ENCODE measurements at places on chromosomes 7 and 10.
A peak's percentile ranks its signal among the peaks of the same experiment; 100 is the strongest.

DNA sequence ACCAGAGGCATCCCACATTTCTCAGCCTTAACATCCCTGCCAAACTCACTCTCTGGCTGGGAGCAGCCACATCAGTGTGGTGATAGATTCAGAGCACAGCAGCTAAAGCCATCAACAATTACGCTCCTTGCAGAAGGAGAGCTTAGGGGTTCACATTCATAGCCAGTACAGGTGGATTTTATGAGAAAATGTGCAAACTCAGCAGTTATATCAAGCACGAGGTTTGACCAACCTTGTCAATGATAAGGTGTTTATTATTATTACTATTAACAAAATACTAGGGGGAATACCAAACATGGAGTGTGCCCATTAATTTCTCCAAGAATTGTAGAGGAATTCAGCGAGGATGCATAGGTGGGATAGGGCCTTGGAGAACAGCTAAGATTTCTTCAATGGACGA, 362.3 kb downstream of the WDR11 start:
- DNase-seq: no peak

DNA sequence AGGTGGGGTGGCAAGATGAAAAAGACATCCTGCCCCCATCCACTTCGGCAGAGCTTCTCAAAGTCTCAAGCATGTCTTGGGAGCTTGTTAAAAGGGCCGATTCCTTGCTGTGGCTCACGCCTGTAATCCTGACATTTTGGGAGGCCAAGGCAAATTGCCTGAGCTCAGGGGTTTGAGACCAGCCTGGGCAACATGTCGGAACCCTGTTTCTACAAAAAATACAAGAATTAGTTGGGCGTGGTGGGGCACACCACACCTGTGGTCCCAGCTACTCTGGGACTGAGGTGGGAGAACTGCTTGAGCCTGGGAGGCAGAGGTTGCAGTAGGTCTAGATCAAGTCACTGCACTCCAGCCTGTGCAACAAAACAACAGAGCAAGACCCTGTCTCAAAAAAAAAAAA, 14.5 kb downstream of the TRIM8 start:
- DNase-seq: no peak

DNA sequence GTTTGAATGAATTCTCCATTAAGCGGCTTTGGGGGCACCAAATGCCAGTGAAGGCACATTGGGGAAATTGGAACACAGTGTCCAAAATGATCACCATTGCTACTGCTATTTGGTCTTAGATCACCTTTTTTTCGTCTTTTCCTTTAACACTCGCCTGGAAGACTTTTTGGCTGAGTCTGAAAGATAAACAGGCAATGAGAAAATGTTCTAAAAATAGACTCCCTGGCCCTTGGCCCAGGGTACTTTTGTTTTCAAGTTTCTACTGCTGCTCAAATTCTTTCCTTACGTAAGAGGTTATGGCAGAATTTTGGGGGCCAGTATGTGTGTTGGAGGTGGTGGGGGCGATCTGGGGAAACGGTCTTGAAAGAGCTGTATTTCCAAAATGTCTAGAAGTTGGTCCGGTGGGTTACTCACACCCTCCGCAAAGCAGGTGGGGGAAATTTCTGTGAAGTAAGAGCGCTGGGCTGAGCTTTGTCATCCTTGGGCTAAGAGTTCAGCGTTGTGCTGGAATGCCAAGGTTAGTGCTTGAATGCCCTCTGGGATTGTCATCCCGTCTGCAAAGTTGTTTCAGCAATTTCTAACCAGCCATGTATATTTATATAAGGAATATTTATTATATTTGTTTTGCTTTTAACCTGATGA, 1.3 kb upstream of the ITPRIP start:
- DNase-seq: peak; percentile 72

DNA sequence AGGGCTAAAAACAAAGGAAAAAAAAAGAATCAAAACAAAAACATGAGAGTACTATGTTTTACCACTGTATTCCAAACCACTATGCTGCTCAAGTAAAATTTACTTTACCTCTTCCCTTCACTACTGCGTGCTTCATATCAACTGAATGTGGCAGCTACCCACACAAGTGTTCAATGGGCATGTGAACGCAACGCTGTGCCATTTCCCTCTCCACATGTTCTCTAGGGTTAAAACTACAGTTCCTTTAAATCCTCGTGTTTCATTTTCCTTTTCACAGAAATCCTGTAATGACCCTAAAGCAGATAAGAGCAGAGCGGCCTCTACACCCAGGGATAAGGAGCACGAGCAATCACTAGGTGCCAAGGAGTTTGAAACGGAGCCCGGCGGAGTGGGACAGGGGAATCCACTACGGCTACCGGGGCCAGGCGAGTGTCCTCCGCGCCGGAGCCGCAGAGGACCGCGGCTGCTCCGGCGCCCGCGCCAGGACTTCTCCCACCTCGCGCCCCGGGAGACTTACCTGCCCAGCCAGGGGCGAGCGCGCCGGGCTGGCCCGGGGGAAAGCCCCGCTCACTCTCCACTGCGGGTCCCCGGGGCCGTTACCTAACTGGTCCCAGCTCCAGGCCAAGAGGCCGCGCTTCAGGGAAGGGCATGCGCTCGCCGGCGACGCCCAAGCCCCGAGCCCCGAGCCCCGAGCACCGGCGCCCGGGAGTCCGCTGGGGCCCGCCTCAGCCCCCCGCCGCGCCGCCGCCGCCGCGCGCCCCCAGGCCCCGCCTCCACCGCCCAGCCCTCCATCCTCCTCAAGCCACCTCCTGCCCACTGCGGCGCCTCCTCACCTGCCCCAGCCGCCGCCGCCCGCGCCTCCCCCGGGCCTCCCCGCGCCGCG, 711 bp downstream of the NAMPT start:
- peak; percentile 64 for DNase-seq

DNA sequence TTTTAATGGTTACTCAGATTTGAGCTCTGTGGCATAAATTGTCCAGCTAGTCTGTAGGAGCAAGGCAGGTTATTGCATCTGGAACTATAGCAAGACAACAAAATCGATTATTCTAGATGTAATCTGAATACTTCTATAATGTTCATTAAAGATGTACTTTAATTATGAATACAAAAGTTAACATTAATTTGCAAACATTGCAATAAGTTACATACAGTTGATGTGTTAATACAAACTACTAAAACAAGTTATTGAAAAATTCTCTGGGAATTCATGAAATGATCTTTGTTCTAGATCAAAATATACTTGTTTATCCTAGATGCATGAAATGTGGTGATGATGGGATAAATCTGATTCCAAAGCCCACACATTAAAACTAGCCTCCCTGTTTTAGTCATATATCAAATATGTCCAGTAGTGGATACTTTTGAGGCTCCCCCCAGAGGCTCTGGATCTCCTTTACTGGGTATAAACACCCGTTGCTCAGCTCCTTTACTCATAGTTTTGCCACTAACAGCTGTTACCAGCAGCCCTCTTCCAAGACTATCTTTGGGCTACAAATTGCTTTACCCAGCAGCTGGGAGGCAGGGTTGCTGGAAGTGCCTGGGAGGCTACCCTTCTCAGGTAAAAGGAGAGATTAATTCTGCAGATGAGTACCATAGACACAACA, 78.1 kb downstream of the ARL4A start:
- DNase-seq: no peak

DNA sequence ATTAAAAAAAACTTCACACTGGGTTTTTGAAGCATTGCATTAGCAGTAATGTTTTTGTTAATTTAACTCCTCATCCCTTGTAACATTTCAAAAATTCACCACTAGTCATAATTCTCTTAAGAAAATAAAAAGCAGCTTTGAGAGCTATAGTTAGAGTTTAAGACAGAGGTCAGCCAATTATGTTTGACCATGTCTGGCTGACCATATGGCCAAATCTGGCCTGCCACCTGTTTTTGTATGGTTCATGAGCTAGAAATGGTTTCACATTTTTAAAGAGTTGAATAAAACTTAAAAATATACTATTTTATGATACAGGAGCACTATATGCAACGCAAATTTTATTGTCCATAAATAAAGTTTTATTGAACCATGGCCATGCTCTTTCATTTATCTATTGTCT, 73.0 kb upstream of the LRRTM3 start:
- DNase-seq: no peak

DNA sequence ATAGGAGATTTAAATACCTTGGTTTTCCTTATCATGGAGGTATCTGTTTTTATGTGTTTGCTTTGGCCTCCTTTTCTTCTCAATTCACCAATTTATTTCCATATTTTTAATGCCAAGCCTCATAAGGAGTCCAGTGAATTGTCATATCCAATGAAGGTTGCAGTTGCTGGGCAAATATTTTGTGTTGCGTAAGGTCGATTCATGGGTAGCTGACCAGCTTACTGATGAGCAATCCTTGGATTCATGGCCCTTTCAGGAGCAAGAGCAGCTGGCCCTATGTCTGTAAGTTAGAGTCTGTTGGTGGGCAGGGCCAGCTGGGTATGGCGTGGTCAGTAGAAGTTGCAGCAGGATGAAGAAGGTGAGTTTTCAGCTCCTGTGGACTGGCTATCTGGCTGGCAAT, 182.9 kb downstream of the PFKFB3 start:
- DNase-seq: peak; percentile 56

Data from cardiac muscle cell (in vitro differentiated cells and primary cell).